ENCODE measurements at places on chromosomes 6 and 20.

DNA sequence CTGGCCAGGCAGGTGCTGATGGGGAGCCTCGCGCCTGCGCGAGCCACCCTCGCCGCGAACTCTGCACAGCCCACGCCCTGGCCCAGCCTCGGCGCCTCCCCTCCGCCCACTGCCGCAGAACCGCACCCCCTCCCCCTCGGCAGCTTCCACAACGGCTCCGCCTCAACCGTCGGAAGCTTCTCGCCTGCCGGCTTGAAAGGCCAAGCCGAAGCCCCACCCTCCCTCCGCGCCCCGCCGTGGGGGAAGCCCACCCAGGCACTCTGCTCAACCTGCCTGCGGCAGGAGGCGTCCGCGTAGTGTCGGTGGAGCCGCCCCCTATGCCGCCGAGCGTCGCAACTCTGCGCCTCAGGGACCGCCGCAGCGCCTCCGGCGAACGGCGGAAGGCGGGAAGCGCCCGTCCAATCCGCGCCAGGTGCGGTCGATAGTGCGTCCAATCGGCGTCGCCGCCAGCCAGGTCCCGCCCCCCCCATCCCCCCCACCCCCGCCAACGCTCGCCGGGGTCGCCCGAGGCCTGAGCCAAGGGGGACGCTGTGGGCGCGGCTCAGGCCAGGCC lies at the start of gene SYCP2:
TSS of gene SYCP2 (minus strand) at position 342 of the 553 bp plus-strand sequence. CDS start 11,224 bp downstream, outside the sequence.
- DNase-seq: no peak

DNA sequence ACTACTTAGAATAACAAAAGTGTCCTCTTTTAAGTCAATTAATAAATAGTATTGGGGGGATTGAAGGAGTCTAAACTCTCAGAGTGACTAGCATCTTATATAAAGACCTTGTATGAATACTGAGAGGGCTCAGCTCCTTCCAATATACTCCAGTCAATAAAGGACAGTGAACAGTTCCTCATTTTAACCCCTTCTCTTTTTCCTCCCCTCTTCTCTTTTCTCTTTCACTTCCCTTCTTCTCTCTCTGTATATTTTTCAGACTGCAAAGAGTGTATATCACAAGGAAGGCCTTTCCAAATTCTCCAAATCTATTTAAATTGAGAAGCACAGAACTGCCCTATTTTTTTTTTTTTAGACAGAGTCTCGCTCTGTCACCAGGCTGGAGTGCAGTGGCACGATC lies 99.5 kb downstream of the CD164 start:
- DNase-seq: no peak

GRCh38 chr20:63471981-63472831 lies at the start of gene KCNQ2:
TSS of gene KCNQ2 (minus strand) at chr20:63472655. CDS start at chr20:63472463, 192 bp downstream.
- no peak for DNase-seq

DNA sequence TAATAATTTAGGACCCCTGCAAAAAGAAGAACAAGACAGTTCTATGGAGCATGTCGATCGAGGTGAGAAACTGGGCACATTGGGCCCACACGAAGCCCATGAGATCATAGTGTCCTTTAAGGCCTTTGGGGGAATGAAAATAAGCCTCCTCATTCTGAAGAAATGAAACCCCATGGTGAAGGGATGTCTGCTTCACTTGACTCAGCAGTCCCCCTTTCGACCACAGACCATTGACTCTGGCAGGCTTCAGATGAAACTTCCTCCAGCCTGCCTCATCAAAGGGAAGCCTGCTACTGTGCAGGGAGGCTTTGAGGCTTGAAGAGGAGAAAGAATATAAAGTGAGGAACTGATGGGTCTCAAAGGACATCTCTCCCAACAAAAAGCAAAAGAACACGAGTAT lies 144.2 kb upstream of the FBXL4 start:
- DNase-seq: no peak

DNA sequence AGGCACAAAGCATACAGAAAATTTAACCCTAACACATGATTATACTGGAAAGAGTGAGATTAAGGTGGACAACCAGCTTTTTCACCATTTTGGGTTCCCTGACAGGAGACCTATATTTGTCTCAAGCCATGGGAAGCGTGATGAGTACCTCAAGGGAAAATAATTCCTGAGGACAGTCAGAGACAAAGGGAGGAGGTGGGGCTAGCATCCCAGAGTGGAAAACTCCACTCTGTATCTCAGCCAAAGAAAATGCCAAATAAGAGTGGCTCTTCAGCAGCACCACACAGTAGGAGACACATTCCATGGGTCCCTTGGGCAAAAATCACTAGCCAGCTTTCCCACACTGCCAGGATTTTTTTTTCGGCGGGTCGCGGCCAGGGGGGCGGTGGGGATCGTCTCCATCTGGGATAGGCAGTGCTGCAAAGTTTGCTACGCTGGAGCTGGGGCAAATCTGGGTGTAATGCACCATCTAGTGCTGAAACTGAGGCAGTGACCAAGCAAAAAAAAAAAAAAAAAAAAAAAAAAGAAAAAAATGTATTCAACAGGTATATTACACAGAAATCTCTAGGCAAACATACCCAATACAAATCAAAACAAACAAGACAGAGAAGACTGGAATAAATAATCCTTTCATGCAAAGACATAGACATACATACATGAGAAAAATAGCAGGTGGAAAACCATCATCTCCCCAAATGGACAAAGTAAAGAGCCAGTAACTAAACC lies 77.3 kb upstream of the SLC35F1 start:
- peak; percentile 54 for DNase-seq

Data from neuronal stem cell (in vitro differentiated cells).